ENCODE measurements at places on chromosomes 4 and X.
A peak's percentile ranks its signal among the peaks of the same experiment; 100 is the strongest.

DNA sequence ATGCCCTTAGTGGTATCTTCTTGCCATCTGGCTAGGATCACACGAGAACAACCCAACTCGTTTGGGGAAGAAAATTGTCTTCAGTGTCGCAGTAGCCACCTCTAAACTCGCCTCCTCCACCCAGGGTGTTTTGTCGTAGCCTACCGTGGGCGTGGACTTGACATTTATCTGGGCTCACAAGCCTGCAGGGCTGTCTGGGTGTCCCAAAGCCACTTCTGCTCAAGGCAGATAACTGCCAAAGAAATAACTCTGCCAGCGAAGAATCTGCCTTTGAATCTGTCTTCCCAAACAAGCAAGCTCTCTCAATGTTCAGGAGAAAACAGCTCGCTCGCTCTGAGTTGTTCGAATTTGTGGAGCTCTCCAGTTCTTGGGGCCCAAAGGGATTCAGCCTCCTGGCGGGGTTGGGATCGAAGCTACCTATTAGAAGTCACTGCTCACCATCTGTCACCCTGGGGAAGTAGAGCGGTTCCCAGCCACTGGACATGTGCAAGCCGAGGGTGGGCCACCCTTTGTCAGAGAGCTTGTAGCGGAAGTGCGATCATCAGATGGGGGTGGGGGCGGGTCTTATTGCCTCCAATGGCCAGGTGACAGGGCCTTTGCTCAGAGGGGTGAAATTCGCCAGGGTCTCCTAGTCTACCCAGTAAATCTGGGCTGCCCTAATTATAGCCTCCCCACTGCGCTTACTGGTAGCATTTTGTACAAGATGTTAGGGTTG lies 14.8 kb downstream of the BLOC1S4 start:
- peak; percentile 43 for DNase-seq

DNA sequence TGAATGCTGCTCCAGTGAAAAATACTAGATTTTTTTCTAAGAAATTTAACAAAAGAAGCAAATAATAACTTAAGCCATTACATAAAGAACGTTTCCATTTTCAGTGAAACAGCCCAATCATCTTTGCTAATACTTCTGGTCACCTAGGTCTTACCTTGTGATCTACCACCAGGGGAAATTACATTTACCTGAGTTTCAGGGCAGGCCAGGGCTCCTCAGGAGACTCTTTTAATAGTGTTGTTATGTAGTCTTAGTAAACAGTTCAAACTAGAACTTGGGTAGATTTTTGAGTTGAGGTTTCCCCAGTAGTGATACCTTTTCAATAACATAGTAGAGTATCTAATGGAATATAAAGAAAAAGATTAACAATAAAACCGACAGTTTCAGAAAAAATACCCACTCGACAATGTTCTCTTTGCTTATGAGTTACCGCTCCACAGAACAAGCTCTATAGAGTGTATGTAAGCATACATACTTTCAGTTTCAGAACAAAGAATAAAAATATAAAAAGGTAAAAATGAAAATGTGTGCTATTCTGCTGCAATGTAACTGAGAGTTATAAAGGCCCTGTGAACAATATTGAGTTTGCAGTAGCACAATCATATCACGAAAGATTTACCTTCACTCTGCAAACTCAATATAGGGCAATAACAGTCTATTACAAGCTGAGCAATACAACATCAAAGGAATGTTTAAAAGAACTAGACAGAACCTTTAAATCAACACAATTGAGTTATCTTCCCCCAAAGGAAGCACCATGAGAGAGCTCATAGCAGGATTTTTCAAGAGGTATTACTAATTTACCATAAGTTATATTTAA lies 165.8 kb downstream of the ATOH1 start:
- no peak for DNase-seq

DNA sequence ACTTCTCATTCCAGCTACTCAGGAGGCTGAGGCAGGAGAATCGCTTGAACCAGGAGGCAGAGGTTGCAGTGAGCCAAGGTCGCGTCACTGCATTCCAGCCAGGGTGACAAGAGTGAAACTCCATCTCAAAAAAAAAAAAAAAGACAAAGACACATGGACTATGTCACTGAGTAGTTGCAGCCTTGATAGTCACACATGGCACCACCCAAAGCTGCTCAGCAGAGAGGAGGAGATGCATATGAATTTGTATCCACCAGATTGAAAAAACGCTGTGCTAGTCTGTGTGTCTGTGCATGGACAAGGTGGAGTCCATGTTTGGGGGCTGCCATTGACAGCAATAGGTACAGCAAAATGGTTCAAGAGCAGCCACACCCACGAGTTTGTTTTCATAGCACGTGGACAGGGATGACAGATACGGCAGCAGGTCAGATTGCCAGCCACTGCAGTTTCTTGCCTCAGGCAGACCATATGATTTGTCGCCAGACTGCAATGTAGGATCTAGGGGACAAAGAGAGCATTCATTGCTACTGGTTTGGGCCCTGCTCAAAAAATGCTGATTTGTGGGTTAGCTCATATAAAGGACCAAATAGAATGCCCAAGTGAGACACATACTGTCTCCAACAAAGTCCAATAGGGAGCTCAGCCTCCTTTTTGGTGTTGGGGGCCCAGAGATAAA lies 89.9 kb downstream of the CEP135 start:
- DNase-seq = peak; percentile 35

GRCh38 chr4:47383829-47384427 lies 79.6 kb downstream of the COMMD8 start:
- peak; percentile 27 for DNase-seq

DNA sequence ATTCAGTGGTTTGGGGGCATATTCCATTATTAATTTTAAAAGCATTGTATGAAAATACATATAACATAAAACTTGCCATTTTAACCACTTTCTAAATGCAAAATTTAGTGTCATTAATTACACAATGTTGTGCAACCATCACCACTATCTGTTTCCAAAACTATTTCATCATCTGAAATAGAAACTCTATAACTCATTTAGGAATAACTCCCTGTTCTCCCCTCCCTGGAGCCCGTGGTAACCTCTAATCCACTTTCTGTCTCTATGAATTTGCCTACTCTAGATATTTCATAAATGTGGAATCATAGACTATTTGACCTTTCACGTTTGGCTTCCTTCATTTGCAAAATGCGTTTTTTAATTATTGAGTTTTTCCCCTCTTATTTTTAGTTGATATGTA lies 101.4 kb upstream of the GPC4 start:
- DNase-seq = no peak

DNA sequence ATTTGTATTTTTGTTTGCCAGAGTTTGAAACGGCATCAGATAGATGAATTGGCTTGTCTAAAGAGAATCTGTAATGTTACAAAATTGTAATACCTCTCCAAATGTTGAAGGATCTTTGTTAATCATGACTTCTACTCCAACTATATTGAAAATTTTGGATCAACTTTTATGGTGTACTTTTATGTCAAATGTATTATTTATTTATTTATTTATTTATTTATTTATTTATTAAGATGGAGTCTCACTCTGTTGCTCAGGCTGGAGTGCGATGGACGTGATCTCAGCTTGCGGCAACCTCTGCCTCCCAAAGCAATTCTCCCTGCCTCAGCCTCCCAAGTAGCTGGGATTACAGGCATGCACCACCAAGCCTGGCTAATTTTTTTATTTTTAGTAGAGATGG lies 36.0 kb downstream of the RPA4 start:
- no peak for DNase-seq

GRCh38 chr4:171651071-171651470 lies 162.1 kb upstream of the GALNTL6 start:
- no peak for DNase-seq

DNA sequence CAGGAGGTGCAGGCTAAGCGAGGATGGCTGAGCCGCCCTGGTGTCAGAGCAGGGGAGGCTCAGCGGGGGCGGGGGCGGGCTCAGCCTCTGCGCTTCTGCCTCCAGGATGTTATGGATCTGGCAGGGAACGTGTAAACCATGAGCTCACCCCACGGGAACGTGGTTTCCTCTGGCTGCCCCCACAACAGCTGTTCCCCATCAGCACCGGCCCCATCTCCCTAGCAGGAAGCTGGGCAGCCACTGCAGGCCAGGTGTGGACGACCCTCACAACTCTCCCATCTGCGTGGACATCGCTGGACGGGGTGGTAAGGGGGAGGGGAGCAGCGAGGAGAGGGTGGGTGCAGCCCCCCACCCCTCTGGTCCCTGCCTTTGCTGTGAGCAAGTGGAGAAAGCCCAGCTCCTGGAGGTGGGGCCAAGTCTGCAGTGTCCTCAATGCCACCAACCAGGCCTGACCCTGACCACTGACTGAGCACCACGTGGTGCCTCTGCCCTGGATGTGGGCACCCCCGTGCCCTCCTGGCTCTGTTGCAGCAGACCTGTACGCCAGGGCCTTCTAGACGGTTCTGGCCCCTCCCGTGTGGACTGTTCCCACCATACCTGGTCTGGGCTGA lies 28.1 kb upstream of the SPON2 start:
- DNase-seq = no peak

- no peak for DNase-seq
Observed at GRCh38 chr4:86019906-86020305, 339.9 kb downstream of the MAPK10 start.

- no peak for DNase-seq
Observed at GRCh38 chr4:2848449-2848848, 4.8 kb downstream of the ADD1 start.

DNA sequence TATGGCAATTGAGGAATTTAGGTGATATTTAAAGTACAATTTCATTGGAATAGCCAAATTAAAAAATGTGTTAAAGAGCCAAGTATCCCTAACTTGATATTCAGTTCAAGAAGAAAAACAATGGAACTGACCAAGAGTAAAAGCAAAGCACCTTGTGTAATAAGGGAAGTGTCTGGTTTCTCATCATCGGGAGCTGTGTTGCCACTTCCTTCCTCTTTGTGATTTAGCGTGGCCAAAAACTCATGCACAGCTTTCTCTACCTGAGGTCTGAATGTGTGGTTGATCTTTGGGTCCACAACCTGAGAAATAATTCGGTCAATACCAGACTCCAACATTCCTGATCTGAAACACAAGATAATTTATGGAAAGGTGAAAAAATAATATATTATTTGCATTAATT lies 12.4 kb downstream of the BOD1L1 start:
- no peak for DNase-seq

GRCh38 chr4:3307891-3308575 lies 15.2 kb downstream of the RGS12 start:
- no peak for DNase-seq

DNA sequence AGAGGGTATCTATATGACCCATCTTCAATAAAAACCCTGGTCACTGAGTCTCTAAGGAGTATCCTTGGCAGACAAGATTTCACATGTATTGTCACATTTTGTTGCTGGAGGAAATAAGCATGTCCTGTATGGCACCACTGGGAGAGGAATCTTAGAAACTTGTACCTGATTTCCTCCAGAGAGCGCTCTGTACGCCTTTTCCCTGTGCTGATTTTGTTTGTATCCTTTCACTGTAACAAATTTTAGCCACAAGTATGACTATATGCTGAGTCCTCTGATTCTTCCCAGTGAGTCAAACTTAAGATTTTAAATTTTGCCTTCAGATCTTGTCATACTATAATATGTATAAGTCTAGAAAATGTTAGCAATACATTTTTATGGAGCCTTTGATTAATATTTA lies 102.8 kb downstream of the ITIH6 start:
- peak; percentile 0 for DNase-seq

- DNase-seq = no peak
Observed at GRCh38 chr4:1753697-1754311, 32.5 kb downstream of the TACC3 start.

GRCh38 chrX:106963111-106963510 lies 36.9 kb downstream of the MORC4 start:
- no peak for DNase-seq

DNA sequence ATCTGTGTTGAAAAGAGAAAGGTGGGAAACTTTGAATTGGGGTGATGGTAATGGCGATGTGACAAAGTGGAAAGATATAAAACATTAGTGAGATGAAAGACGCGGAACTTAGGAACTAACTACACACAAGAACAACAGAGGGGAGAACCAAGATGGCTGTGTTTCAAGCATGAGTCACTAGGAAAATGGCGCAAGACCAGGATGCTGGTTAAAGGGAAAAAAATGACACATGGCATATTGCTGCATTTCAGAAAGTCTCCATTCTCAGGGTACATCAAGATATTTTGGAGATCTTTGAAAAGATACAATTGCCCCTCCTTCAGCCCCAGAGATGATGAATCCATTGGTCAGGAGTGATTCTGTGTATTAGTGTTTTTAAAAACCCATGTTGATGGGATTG lies 164.4 kb downstream of the FBXO8 start:
- DNase-seq = peak; percentile 12

GRCh38 chrX:78997870-78998558 lies 52.8 kb downstream of the P2RY10 start:
- no peak for DNase-seq

DNA sequence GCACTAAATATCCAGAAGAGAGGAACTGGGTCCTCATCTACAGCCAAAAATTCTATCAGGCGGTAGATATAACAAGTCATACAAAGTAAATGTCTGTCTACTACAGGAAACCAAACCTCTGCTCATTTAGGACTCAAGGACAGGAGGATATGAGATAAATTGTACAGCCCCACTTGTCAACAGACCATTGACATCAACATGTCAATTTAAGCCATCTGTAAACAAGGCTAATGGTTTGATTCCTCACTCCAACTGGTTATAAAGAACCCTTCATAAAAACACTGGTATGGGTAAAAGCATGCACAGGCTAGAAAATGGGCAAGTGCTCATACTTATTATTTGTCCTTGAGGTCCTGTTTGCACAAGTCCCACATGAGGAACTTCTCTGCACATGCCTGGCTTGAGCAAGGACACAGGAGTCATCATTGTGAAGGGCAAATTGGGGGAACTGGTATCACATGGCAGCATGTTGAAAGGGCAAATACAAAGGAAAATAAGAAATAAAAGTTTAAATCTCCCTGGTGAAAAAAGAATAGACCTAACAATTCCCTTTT lies 13.2 kb downstream of the RTL8B start:
- DNase-seq = no peak

GRCh38 chr4:84177831-84178542 lies 321.1 kb downstream of the NKX6-1 start:
- no peak for DNase-seq

GRCh38 chr4:108068442-108068841 lies 78.8 kb downstream of the HADH start:
- DNase-seq = no peak

- DNase-seq = no peak
Observed at GRCh38 chr4:165905405-165906027, 32.5 kb downstream of the TLL1 start.

DNA sequence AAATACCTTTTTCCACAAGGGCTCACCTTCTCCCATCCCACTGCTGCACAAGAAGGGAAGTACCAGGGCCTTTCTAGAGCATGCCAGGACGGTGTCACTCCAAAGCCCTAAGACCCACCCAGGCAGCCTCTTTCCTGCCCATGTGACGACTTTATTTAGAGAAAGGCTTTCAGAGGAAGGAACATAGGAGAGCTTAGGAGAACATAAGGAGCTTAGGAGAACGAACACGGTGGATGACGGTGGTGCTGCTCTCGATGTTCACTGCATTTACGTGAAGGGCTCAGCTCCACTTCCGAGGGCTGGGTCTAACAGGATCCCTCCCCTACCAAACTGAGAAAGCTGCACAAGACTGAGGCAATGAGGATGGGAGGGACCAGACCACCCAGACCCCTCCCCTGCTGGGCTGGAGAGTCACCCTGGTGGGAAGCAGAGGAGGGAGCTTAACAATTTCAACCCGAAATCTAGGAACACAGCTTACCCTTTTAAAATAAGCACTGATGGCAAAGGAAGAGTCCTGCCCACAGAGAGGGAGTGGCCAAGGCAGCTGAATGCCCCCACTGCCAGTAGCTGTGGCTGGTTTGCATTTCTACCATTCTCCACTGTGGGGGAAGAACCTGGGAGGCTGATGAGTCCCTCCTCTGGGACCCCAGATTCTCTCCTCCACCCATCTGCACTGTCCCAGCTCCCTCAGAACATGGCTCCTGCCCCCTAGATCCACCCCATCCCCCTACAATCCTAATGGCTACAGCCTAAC lies 29.8 kb downstream of the ZFYVE28 start:
- DNase-seq = no peak
